Karpas-422 (cell line): ENCODE measurements at places on chromosomes 5 and 9. TPM values are rescaled to one million over a fixed set of nuclear protein-coding genes. Genes with fewer than 3 reads are reported as not detected.

Gene PHYHD1
- not detected in 2 replicates for total RNA-seq

DNA sequence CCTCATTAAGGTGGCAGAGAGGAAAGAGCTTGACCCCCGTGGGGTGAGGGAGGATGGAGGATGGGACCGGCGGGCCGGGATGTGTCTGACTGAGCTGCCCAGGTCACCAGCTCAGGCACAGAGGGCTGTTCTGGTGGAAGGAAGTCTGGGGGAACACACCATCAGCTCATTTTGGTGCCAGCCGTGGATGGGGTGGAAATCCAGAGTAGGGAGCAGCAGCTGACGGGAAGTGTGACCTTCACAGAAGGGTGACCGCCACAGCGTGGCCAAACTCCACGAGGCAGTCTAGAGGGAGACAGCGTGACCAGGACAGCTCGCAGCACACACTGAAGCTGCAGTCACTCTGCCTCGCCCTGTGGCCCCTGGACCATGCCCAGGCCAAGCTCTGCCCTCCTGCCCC lies 45.3 kb upstream of the PHYKPL start:
- H3K4me3 ChIP-seq, result no peak overlapping the region
- H3K4me1 ChIP-seq, result peaks cover 5% of the 10 kb centered on the region
- H3K27me3 ChIP-seq, result no peaks in the 10 kb centered on the region
- no peak overlapping the region for H3K27ac ChIP-seq
- no peaks in the 10 kb centered on the region for H3K36me3 ChIP-seq

GRCh38 chr5:144191998-144192397 lies 21.3 kb downstream of the KCTD16 start:
- no peaks in the 10 kb centered on the region for H3K36me3 ChIP-seq
- no peaks in the 10 kb centered on the region for H3K27me3 ChIP-seq
- peak; percentile 91 for DNase-seq
- H3K4me3 ChIP-seq, result peak overlapping the region; percentile 57
- 0 out of 2 replicates have a peak overlapping the region, but pooled peaks have one; percentile 7 for H3K27ac ChIP-seq

DNA sequence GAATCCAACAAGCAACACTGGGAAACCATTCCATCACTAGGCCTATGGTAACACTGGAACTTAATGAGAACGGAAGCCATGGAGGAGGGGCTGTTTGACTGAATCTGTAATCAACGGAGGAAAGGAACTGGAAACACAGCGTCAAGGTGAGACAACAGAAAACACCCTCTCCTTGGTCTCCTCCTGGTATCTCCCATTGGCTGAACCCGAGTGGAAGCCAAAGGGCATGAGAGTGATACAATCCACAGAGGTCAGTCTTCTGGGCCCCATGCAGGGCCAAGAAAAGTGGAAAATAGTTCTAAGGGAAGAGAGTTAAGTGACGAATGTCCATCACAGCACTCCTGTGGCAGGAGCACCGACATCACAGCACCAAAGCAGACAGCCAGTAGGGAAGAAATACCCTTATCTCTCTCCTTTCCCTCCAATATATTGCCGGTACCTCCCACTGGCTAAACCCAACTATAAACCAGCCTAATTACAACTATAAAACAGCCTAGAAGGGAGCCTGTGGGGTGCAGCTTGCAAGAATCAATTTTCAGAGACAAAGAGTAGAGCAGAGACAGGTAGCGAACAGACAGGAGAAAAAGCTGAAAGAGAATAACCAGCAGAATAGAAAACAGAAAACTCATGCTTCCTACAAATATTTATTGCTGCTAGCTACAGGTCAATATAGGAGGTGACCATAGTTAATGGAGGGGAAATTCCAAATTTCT lies 107.4 kb upstream of the IFNE start:
- no peak overlapping the region for H3K4me3 ChIP-seq
- DNase-seq, result no peak
- no peak overlapping the region for H3K27ac ChIP-seq
- H3K4me1 ChIP-seq, result no peaks in the 10 kb centered on the region
- H3K36me3 ChIP-seq, result no peaks in the 10 kb centered on the region

DNA sequence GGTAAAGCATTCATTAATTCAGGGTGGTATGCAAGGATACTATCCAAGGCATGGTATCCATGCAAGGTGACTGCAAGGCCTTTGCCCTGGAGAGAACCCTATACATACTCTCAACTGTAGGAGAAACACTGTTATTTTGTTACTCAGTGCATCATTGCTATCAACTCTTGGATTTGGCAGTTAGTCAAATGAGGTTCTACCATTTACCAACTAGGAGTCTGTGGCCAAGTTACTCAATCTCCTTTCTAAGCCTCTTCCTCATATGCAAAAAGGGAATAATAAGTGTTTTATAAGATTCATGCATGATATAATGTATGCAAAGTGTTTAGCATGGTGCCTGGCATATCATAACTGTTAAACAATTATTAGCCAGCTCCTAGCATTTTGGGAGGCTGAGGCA lies 4.0 kb downstream of the PCDHGC3 start:
- H3K4me1 ChIP-seq, result peaks cover 80% of the 10 kb centered on the region
- peak overlapping the region; percentile 46 for H3K4me3 ChIP-seq
- peak; percentile 63 for DNase-seq
- peak overlapping the region; percentile 87 for H3K27ac ChIP-seq

DNA sequence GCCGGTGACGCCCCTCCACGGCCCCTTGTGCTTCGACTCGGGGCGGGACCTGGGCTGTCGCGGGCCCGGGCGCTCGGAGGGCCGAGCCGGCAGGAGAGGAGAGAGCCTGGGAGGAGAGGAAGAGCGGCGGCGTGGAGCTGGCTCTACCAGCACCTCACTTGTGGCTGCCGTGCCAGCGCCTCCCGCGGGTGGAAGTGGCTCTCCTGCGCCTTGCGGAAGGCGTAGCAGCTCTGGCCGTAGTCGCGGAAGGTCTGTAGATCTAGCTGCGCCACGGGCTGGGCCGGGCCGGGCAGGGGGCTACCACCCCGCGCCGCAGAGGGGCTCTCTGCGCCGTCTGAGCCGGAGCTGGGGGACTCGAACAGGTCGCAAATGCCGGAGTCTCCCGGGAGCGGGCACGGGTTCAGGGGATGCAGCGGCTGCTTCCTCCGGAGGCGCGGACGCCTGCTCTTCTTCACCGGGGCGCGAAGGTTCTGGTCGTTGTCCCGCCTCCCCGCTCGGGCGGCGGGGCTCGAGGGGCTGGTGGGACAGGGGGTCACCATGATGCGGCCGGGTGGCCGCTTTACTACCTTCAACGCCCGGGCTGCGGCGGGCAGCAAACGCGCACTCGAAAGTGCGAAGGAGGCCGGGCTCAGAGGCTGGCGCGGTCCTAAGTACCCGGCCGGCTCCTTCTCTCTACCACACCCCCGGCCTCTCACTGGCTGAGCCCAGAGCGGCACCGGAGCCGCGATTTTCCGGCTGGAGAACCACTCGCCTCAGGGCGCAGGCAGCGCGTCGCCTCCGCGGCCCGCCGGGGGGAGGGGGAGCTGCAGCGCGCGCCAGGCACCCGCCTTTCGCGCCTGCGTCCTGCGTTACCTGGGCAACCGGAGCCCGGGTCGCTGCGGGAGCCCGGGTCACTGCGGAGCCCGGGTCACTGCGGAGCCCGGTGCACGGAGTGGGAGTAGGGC lies at the start of gene CCNO:
Gene CCNO (minus strand): TSS at position 624 of the 944 bp plus-strand sequence. CDS start 85 bp downstream, at position 539.
- no peaks in the 10 kb centered on the region for H3K36me3 ChIP-seq
- DNase-seq, result peak; percentile 95
- H3K4me3 ChIP-seq, result peak within 1 kb of the TSS; percentile 82
- no peaks in the 10 kb centered on the region for H3K27me3 ChIP-seq
- peaks cover 35% of the 10 kb centered on the region for H3K4me1 ChIP-seq
